CD4-positive, alpha-beta memory T cell (primary cell): ENCODE measurements at places on chromosomes 3 and 15.

GRCh38 chr3:98777286-98777685 is 14.1 kb downstream of the ST3GAL6 start:
- DNase-seq, result no peak

- DNase-seq, result no peak
Measured at GRCh38 chr15:65533057-65533756, 2.9 kb downstream of the HACD3 start.

GRCh38 chr3:180626844-180627243 is 24.9 kb downstream of the TTC14 start:
- DNase-seq, result no peak

GRCh38 chr3:38834110-38834509 is 18.1 kb upstream of the SCN10A start:
- no peak for DNase-seq

DNA sequence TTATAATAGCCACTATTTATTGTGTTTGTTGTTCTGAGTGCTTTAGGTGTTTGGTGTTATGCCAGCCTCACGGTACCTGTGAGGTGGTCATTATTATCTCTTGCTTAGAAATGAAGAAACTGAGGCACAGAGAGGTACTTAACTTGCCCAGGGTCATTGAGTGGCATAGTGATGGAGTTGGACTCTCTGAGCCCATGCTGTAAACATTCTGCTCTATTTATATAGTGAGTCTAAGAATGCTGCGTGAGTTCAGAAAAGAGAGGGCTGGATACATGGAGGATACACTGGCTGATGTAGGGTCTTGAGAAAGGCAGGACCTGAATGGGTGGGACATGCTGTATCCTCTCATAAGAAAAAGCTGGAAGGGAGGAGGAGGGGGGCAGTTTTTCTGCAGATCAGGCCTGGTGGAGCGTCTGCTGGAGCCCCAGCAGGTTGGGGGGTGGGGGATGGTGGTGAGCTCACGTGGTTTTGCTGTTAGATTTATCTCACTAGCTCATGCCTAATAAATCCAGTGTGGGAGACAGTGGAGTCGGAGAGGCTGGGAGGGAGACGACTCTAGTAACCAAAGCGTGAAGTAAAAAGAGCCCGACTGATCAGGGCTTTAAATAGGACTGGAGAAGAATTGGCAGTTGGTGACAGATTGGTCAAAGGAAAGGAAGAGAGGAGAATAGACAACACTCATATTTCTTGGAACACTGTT is 16.0 kb downstream of the MED12L start:
- DNase-seq, result no peak

GRCh38 chr15:93063796-93064690 is 25.0 kb downstream of the RGMA start:
- no peak for DNase-seq

- DNase-seq, result no peak
Measured at GRCh38 chr15:63072023-63072650, 29.6 kb downstream of the TPM1 start.

DNA sequence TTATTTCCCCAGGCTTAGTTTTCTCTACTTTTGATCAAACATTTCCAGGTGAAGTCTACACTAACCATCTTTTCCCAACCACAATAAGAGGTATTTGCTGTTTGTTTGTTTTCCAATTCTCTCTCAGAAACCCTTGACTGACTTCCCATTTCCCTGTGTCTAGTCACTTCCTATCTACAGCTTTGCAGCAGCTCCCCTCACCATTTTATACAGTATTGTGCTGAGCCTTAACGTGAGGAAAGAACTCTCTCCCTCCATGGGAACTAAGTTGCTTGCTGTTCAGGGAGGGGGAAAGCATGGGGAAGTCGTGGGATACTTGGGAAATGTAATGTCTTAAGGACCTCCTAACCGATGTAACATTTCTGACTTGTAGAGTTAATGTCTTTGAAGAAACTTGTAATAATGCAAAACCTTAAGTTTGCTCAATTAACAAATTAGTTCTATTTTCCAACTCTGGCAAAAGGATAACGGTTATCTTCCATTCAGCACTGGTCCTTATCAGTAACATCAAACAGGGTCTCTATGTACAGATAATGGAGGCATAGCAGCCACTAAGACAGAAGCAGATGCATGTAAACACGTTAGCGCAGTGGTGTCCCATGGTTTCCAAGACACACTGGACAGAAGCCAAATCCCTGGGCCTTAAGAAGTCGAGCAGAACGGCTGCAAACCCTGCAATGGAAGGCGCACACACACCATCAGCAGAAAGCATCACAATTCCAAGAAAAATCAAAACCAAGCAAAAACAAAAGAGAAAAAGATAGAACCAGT is 39.7 kb downstream of the NPTN start:
- DNase-seq, result no peak

DNA sequence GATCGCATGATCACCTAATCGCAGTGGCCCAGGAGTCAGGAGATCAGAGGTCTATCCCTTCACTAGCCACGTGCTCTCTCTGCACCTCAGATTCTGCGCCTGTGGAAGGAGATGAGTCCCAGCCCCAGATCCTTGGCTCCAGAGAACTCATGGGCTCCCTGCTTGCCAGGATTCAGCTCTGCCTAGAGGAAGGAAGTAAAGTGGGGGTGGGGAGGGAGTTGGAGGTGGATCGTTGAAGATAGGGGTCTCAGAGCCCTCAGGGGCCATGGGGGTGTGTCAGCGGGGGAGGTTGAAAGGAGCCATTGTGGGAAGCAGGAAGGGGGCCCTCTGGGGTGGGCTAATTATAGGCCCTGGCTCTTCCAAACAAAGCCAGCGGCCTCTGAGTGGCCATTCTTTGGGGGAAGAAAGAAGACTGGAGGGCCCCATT is 11.3 kb upstream of the STRA6 start:
- no peak for DNase-seq

DNA sequence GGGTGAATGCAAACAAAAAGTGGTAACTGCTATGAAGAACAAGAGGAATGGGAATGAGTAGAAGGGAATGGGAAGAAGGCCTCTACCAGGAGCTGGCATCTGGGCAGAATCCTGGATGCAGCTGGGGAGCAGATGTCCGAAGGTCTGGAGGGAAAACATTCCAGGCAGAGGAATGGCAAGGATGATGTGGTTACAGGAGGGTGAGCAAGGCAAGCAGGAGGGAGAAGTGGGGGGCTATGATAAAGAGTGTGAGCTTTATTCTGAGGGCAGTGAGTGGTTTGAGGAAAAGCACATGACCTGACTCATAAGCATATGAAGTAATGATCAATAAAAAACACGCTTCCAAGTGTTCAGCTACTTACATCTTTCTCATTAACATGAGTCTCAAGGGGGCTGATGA is 17.1 kb downstream of the SKIC8 start:
- DNase-seq, result no peak

DNA sequence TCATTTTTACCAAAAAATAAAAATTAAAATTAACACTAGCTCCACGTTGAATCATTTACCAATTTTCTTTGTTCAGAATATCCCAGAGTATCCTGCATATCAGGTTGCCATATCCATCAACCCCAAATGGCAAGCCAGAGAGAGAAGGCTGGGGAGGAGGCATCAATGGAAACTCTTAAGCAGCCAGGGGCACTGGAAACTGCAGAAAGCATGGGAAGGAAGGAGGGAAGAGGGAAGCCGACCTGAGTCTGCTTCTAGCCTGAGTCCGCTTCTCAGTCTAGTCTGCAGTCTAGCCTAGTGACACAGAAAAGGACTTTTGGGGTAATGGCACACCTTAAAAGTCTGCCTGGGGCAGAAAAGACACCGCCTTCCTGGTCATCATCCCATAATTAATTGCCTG is 1.6 kb upstream of the MTHFS start:
- no peak for DNase-seq
